ENCODE measurements at places on chromosomes 3 and 15.

DNA sequence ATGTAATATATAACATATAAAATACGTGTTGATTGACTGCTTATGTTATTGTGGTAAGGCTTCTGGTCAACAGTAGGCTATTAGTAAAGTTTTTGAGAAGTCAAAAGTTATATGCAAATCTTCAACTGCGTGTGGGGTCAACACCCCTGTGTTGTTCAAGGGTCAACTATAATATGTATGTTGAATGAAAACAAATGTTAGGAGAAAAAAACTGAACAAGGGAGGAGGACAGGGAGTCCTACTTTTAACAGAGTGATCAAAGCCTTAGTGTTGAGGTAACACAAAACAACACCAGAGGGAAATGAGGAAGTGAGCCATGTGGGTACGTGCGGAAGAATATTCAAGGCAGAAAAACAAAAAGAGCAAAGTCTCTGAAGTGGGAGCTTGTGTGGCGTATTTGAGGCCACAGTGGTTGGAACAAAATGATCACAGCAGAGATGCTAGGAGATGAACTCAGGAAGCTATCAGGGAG lies 62.5 kb downstream of the SFMBT1 start:
- peak; percentile 9 for DNase-seq

- DNase-seq = no peak
Observed at GRCh38 chr3:100682854-100683760, 26.2 kb upstream of the TFG start.

DNA sequence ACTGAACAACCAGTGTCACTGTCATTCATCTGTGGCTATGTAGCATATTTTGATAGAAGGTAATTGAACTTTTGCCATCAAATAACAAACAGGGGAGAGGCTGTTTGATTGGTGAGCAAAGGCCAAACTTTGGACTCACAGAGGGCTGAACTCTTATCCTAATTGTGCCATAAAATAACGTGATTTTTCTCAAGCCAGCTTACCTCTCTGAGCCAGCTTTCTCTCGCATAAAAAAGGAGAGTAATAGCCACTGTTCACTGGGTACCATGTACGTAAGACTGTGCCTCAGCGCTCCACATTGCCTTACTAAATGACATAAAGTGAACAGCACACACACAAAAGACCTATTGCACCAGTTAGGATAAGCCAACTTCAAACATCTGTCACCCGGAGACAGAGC lies 216.9 kb downstream of the LRTM1 start:
- DNase-seq = no peak

- no peak for DNase-seq
Observed at GRCh38 chr3:61530355-61530754, 31.0 kb upstream of the PTPRG start.

GRCh38 chr3:48042071-48042760 lies 26.0 kb upstream of the MAP4 start:
- no peak for DNase-seq

DNA sequence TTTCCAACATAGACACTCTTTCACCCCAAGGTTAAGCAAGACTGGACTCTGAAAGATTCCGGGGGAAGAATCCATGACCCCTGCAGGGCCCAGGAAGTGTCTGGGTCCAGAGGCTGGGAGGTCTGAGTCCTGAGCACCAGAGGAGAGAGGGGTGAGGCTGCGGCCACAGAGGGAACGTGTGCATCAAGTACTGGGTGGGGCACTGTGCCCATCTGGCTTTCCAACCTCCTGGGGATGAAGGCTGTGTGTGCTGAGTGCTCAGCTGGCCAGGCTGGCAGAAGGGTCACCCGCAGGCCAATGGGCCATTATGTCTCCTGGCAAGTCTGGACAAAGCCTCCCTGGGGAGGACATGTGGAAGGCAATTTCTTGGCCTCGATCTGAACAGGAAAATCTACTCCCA lies 3.3 kb downstream of the CHRNA3 start:
- DNase-seq = no peak

- no peak for DNase-seq
Observed at GRCh38 chr3:43212914-43213611, 73.3 kb upstream of the SNRK start.

DNA sequence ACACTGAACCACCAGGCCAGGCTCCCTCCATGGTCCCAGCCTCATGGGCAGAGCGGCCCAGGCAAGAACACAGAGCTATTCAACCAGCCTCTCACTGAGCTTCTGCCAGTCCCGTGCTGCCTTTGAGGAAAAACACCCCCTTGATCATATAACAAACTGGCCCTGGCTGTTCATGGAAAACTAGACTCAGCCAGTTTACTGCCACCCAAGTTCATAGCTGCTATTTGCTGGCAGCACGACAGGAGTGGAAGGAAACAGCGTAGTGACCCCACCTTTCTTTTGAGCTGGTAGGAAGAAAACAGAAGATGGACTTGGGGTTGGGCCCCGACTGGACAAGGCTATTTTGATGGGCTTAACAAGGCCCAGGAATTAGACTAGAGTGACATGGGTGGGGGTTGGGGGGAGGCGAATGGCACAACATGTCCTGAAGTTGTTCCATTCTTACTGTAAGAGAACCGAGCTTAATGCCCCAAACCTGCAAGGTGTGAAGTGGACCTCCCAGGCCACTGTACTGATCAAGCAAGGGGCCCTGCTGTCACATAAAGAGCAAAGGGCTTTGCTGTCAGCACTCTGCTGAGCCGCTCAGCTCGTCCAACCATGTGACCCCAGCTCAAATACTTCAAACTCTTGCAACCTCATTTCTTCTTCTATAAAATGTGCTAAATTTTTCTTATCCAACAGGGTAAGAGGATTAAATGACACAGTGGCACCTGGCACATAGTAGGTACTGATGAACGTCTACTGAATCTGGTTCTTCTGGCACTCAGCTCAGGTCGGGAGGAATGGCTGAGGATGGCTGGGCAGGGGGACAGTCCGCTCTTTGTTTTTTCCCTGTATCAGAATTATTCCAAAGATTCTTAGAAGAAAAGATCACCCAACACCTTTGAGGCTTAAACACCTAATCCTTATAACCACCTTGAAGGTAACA lies 1.6 kb downstream of the FBXL22 start:
- no peak for DNase-seq

GRCh38 chr3:87563712-87564111 lies 287.3 kb upstream of the POU1F1 start:
- no peak for DNase-seq

- DNase-seq = peak; percentile 70
Observed at GRCh38 chr15:41936649-41937567, 35.4 kb downstream of the EHD4 start.

DNA sequence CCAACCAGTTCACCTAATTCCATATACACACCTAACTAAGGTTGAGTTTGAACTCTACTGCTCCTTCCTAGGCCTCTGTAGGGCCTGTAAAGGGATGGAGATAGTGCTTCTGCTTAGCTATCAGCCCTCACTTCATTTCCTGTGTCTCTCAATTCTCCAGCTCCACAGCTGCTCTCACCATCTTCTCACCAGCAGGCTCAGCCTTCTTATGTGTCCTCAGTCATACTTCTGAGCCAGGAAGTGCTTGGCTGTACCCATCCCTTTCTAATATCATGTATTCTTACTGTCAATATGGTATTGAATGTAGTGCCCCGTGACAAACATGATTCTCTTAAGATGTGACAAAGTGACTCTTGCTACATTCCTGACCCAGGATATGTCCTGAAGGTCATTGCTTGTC lies 116.9 kb downstream of the SLC9A9 start:
- no peak for DNase-seq

GRCh38 chr3:37825744-37826400 lies 35.8 kb upstream of the CTDSPL start:
- no peak for DNase-seq

GRCh38 chr15:60519218-60519617 lies 40.3 kb upstream of the ICE2 start:
- DNase-seq = no peak

DNA sequence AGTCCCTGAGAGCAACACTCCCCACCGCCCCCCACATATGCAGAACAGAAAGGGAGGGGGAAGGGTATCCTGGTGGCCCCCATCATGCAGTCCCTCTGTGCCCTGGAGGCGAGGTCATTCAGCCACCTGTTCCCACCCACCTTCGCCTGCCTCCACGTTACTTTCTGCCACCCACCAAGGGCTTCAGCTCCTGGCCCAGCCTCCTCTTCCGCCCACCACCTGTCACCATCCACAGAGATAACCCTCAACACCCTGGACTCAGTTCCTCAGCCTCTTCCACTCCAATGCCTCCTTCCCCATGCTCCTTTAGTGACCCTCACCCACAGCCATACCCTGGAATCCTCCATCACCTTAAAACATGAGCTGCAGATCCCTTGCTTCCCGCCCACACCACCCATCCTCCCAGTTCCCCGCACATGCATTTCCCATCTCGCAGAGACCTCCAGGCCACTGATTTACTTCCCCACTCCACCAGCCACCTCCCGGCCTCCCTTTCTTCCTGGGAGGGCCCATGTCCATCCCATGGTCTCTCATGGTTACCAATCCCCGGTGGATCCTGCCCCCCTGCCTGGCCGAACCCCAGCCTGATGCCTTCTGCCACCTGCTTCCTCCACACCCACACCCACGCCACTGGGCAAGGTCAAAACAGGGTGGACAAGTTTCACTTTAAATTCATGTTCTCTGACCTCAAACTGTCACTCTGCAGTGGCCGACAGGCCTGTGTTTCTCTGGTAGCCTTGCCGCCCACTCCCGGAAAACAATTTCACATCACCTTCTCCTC lies 18.2 kb downstream of the HOMER2 start:
- no peak for DNase-seq

- no peak for DNase-seq
Observed at GRCh38 chr3:155941354-155941753, 70.9 kb downstream of the GMPS start.

DNA sequence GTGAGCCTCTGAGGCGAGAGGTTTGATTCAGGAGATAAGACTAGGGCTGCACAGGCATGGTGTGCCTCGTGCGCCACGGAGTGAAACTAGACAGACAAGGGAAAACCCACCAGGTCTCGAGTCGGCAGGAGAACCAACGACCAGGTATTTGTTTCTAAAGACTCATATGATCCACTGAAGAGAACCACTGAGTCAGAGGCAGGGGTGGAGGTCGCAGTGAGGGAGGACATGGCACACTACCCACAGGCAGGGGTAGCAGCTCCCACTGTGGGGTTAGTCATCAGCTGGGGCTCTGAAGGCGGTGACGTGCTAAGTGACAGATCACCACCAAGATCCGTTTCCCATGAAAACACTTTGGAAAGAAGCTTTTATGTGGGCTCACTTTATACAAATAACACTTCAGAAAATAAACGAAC lies 45.7 kb downstream of the CHSY1 start:
- DNase-seq = peak; percentile 9

DNA sequence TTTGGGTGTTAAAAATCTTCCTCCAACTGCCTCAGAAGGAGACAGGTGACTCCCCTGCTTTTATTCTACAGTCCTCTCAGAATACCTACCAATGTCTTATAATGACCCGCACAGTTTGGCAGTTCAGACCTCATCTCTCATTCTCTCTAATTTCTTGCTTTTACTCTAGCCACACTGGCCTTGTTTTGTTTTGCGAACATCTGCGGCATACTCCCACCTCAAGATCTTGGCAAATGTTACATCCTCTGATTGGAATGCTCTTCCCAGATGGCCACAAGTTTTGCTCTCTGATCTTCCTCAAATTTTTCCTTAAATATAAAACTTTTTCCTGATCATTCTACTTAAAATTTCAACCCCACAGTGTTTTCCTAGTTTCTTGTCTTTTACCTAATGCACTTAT lies 94.1 kb downstream of the PLSCR2 start:
- DNase-seq = no peak

- DNase-seq = no peak
Observed at GRCh38 chr3:52483577-52484381, 11.4 kb upstream of the STAB1 start.

DNA sequence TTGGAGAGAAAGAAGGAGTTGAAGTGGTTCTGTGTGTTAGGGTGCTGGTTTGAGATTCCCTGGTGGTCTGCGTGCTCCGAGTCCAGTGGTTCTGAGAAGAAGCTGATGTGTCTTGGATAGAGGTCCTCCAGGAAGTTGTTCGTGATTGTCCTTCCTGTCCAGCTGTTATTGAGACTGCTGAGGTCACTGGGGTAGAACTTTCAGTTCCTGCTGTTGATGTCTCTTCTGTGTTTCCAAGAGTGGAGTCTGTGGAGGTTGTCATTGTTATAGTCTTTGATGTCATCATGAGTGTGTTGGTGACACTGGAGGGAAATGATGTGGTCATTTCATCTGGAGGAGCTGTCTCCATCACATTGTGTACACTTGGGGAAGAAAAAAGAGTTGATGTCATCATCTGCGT lies 20.8 kb downstream of the MUC4 start:
- DNase-seq = no peak

- no peak for DNase-seq
Observed at GRCh38 chr15:72486144-72486543, 12.0 kb downstream of the ARIH1 start.

- DNase-seq = no peak
Observed at GRCh38 chr3:60220768-60221167, 1030.5 kb downstream of the FHIT start.

DNA sequence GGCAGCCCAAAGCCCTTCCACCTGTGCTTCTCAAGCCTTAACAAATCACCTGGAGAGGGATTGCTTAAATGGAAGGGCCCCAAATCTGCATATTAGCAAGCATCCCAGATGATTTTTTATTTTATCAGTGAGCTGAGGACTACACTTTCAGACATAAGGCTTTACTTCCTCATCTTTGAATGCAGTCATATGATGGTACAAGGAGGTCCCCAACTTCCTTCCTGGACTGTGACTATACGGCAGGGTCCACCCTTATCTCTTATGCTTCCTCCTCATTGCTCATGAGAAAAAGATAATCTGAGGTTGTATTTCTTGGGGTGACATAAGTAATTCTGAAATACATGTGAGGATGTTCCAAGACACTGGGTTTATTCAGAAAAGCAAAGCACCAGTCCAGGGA lies 13.7 kb upstream of the HEG1 start:
- DNase-seq = no peak

DNA sequence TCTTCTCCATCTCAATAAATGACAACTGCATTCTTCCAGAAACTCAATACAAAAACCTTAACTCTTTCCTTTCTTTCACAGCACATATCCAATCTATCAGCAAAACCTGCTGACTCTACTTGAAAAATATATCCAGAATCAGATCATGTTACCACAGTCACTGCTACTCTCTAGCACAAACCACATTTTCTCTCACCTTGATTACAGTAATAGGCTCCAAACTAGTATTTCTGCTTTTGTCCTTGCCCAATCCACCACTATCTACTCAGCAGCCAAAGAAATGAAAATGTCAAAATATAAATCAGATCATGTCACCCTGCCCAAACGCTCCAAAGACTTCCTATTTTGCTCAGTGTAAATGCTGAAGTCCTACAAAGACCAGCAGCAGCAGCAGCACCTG lies 15.2 kb downstream of the TMCC1 start:
- no peak for DNase-seq

DNA sequence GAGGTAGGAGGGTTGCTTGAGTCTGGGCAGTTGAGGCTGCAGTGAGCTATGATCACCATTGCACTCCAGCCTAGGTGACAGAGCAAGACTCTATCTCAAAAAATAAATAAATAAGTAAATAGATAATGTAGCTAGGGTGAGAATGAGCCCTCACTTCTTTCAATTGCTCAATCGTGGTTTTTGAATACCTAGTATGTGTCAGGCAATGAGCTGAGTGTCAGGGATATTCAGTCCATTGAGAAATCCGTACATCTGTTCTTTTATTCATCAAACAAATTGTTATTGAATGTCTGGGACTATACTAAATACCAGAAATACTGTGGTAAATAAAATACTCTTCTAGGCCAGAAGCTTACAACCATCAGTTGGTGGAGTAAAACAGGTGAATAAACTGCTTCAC lies 6.2 kb upstream of the ZNF148 start:
- DNase-seq = no peak

- DNase-seq = no peak
Observed at GRCh38 chr3:81761904-81762580, 597 bp upstream of the GBE1 start.

- peak; percentile 81 for DNase-seq
Observed at GRCh38 chr3:50237754-50238548, 1.9 kb downstream of the GNAI2 start.
